ENCODE measurements at places on chromosomes 6 and 20.
A peak's percentile ranks its signal among the peaks of the same experiment; 100 is the strongest.

- no peak for DNase-seq
These were observed 93.0 kb upstream of the CEP85L start for GRCh38 chr6:118744261-118744941.

GRCh38 chr20:37335642-37336368 is 10.1 kb upstream of the SRC start:
- no peak for DNase-seq

DNA sequence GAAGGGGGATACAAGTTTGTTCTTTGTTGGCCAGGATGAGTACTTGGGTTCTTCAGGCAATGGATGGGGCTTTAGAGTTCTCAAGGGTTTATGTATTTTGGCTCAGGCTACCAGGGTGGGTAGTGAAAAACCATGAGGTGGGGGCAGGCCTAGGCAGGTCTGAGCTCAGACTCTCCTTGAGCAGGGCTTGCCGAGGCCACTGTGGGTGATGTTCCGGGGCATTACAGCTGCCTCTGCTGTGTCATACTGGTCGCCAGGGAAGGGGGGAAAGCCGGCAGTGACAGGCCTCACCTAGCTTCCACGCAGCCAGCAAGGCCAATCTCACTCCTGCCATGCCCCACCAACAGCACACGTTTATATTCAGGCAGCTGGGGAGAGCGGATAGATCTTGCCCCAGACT is 79.6 kb downstream of the BCKDHB start:
- no peak for DNase-seq

- DNase-seq: no peak
These were observed 423.6 kb downstream of the HAO1 start for GRCh38 chr20:7516621-7517111.

- DNase-seq: no peak
These were observed 185.7 kb downstream of the EYA2 start for GRCh38 chr20:47080365-47080764.

DNA sequence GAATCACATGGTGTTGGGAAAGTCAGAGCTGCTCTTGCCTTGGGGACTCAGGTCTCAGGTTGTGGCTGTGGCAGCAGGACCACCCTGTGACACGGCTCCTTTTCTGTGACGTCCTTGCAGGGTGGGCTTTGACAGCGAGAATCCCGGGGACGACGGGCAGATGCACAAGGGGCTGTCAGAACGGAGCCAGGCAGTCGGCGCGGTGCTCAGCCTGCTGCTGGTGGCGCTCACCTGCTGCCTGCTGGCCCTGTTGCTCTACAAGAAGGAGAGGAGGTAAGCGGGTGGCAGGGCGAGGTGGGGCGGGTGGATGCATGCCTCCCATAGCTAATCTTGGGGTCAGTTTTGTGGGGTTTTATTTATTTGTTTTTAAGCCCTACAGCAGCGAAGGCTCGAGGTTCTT is 19.2 kb upstream of the SLC22A1 start:
- DNase-seq: no peak

DNA sequence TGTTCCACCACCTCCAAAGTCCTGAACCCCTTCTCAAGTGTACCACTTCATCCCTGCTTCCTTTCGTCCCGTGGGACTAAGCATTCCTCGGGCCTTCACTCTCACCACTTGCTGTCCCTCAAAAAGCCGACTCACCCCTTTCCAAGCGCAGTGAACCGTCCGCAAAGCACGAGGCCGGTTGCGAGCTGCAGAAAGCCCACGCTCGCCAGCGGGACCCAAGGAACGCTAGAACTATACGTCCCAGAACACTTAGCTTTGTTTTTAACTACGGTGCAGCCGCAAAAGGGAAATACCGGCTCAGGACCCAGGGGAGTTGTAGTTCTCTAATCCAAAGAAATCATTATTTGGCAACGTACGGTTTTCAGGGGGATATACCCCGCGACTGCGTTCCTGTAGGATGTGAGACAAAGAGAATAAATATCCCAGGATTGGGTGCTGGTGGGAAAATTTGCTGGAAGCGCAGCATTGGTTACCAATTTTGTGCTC is 416 bp upstream of the POLR1H start:
- DNase-seq: no peak

DNA sequence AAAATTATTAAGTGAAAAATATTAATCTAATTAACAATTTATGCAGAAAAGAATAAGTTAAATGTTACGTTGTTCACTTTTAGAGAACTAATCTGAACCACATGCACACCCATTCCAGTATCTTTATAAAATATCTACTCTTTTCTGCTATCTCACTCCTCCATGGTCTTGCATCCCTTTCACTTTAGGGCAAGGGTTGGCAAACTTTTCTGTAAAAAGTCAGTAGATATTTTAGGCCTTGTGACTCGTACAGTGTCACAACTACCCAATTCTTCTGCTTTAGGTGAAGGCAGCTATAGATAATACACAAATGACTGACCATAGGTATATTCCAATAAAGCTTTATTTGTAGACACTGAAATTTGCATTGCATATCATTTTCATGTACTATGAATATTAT is 39.7 kb upstream of the SUPT3H start:
- no peak for DNase-seq

- DNase-seq: no peak
These were observed 11.0 kb upstream of the HDGFL1 start for GRCh38 chr6:22558288-22558882.

DNA sequence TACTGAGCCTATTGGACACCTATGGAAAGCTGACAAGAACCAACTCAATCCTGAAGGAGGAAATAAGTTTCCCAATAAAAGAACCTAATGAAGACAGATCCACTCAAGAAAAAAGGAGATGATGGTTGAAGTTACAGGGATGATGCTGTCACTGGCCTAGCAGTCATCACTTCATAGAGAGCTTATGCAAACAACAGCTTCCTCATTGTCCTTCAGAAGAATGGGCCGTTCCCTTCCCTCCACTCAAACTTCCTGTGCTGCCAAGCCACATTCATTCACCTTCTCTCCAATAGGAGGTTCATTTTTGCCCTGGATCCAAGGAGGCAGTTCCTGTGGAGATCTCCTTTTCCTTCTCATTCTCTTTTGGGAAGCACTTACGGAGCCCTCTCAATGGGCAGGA is 13.8 kb upstream of the PM20D2 start:
- no peak for DNase-seq

DNA sequence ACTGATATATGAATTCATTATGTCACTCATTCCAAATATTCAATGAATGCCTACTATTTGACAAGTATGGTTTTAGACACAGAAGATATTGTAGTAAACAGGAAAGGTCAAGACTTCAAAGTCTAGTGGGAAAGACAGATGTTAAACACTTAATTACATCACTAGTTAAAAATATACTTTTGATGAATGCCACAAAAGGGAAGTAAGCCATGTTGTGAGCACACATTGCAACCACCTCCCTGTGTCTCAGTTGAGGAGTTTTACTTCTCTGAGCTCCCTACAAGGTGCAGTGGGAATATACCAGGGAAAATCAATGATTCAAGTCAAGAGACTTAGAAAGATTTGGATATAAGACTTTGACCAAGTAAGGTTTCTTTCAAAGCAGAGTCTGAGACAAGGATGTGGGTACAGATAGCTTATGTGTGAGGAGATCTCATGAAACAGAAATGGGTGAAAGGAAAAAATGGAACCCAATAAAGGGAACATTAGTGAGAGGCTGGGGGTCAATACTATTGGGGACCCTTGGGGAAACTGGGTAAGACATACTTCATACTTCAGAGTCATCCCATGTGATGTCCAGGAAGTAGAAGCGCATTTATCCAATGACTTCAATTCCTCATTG is 503.7 kb downstream of the KIF16B start:
- no peak for DNase-seq

DNA sequence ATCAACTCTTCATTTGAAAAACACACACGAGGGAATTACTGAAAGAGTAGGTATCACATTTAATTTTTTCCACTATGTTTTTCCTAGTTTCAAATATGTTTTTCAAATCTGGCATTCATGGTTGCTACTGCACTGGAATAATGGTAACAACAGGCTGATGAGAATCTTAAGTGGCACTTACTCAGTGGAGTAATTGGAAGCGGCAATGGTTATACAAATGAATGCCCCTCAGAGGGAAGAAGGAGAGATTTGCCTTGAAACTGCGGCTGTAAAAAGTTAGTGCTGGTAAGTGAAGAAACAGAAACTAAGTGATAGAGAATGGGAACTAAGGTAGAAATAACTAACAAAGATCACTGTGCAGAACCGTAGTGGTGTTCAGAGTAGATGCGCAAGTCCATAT is 41.0 kb upstream of the PDE7B start:
- no peak for DNase-seq

- no peak for DNase-seq
These were observed 37.8 kb downstream of the HCRTR2 start for GRCh38 chr6:55212156-55212555.

DNA sequence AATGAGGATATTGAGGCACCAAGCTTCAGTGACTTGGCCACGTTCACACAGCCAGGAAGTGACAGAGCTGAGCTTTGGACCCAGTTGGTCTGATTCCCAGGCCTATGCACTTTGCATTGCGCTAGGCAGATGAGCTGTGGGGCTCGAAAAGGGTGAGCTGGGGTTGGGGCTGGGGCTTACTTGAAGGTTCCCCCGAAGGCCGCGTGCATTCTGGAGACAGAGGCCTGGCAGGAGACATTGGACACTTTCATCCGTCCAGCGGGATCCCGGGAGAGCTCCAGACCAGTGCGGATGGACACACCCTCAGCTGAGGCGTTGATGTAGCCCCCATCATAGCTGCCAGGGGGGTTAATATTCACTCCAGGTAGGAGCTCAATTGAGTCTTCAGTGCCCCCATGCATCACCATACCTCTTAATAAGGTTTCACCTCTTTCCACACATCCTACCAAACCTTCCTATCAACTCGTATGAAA is 2.6 kb downstream of the PLTP start:
- DNase-seq: no peak

DNA sequence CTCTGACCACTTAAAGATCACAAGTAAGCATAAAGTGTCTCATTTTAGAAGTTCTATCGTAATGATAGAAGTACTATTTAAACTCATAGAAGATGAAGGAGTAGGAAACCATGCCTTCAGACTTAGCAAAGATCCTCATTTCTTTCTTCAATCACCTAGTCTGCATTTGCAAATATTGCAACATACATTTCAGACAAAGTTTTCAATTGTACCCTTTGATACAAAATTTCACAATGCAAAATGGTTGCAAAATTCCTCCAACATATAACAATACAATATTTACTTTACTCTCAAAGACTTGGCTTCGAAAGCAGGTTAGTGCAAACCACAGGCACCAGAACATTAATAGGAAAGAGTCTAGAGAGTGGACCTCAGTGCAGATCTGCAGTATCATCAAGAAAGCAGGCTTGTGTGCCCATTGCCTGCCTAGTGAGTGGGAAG is 16.1 kb upstream of the ROS1 start:
- DNase-seq: no peak

- no peak for DNase-seq
These were observed at the start of gene RAET1E for GRCh38 chr6:149897855-149898744. Gene RAET1E, minus strand, starts transcription at chr6:149898113. Its CDS starts 7,212 bp downstream, at chr6:149890901.

DNA sequence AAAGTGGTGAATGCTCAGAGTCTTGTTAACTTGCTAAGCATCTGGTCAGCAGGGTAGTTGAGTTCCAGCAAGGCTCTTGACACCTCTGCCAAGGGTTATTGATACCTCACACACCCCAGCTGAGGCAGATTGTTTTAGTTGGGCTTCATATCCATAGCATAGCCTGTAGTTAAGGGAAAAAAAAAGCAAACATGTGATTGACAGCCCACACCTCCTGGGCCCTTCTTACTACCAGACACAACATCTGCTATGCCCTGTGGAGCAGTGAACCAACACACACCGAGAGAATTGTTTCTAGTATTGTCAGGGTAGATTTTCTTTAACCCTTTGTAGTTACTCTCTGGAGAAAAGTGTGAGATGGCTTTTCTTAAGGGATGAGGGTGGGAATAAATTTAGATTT is 697.0 kb upstream of the POU3F2 start:
- DNase-seq: no peak

DNA sequence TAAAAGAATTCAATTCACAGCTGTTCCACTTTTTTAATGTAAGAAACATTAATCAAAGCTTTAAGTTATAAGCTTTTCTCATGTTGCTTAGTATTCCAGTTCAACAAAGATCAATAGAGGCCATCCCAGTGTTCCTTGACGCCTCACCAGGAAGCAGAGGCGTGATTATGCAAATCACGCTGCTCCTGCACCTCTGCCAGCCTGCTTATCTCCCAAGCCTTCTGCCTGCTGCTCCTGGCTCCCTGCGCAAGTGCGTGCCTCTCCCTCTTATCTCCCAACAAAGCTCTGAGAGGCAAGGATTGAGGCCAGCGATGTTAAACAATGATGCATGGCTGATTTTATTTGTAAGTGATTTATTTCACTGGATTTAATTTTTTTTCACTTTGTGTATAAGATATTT is 42.8 kb downstream of the INSM1 start:
- peak; percentile 90 for DNase-seq

GRCh38 chr6:12313992-12314589 is 23.9 kb downstream of the EDN1 start:
- no peak for DNase-seq

DNA sequence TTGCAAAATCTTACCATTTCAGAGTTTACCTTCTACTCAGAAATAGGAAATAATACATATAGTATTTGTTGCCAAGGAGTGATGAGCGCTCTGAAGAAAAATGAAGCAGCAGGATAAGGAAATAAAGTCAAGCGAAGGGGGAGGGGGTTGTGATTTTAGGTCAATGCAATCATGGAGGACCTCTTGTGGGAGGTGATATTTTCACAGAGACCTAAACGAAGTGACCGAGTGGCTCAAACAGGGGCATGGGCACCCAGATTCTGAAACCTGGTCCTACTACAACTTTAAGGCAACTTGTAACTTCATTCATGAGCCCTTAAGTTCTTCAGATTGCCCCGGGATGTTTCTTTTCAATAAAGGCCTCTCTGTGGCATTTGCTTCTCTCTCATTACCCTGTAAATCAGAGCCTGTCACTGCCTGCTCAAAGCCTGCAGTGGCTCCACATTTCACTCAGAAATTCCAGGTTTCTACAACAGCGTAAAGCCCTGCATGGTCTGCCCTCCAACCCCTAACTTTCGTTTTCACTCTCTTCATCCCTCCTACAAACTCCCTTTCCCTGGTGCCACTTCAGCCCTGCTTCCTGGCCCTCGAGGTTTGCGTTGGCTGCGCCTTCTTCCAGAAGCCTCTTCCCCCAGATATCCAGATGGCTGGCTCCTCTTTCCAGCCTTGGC is 162.7 kb downstream of the TBC1D7 start:
- no peak for DNase-seq

- DNase-seq: no peak
These were observed 9.6 kb downstream of the VSX1 start for GRCh38 chr20:25072226-25072811.

GRCh38 chr6:109048176-109048575 is 46.5 kb downstream of the SESN1 start:
- DNase-seq: no peak

DNA sequence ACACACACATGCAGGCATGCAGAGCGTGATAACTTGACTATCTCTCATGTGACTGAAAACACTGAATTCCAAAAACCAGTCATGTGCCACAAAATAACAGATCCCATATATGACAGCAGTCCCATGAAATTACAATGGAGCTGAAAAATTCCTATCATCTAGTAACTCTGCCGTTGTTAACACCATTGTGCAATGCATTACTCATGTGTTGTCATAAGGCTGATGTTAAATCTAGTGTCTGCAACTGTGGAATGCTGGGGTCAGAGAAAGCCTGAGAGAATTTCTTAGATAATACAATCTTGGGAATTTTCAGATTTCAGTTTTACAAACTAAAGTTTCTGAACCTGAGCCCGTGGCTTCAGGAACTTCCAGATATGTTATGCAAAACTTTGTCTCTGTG is 70.2 kb downstream of the LYRM4 start:
- no peak for DNase-seq

GRCh38 chr6:149990661-149991471 is 27.1 kb downstream of the ULBP1 start:
- DNase-seq: no peak

Measured in SHP77 treated with DMSO at 0.1 percent for 48 hours (cell line).